8988T (cell line): ENCODE measurements at places on chromosomes 16 and 17.

GRCh38 chr17:32859857-32860525 is 16.9 kb downstream of the MYO1D start:
- DNase-seq = no peak

DNA sequence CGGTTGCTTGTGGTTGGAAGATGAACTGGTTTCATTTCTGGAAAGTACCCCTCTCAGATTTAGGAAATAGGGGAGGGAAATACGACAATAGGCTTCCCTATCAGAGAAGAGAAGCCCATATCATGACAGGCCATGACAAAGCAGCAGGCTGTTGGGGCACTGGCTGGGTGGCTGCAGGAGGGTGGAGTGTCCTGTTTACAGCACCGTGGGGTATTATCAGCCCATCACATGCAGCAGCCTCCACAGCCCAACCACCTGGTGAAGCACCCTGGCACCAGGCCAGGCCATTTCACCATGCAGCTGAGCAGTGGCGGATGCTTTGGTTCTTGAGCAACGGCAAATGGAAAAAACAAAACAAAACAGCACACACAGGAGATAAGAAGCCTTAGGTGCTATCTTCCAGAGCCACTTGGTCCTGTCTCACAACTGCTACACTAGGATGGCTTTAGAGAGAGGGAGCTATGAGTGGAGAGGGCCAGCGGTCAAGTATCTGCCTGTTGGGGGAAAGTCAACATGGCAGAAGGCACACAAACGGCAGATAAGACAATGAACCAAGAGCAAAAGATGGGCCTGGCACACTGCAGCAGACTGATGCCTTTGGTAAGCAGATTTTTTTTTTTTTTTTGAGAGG is 24.2 kb downstream of the FAM117A start:
- no peak for DNase-seq

GRCh38 chr16:52056259-52056658 is 490.7 kb downstream of the TOX3 start:
- no peak for DNase-seq

- no peak for DNase-seq
These were observed 59.7 kb upstream of the SDK2 start for GRCh38 chr17:73703917-73704316.

DNA sequence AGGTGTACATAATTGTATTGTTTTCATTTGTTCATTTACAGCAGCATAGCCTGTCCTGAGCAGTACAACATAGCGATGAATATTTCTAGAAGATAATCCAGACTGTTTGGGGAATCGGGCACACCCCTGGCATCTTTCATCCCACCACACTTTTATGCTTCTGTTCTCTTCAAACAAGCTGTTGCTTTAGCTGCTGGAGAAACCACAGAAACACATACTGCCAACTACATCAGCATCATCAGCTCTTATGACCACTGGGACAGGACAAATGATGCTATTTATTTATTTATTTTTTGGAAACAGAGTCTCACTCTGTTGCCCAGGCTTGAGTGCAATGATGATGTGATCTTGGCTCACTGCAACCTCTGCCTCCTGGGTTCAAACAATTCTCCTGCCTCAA is 22.6 kb upstream of the HAPSTR1 start:
- DNase-seq = no peak

- no peak for DNase-seq
These were observed 32.0 kb upstream of the SUPT4H1 start for GRCh38 chr17:58383892-58384462.
